ENCODE measurements at places on chromosomes 5 and 9. TPM values are rescaled to one million over a fixed set of nuclear protein-coding genes. Genes with fewer than 3 reads are reported as not detected.
A peak's percentile ranks its signal among the peaks of the same experiment; 100 is the strongest.

- DNase-seq = peak; percentile 71
Observed at GRCh38 chr9:36401164-36401740, 1.2 kb upstream of the RNF38 start.

DNA sequence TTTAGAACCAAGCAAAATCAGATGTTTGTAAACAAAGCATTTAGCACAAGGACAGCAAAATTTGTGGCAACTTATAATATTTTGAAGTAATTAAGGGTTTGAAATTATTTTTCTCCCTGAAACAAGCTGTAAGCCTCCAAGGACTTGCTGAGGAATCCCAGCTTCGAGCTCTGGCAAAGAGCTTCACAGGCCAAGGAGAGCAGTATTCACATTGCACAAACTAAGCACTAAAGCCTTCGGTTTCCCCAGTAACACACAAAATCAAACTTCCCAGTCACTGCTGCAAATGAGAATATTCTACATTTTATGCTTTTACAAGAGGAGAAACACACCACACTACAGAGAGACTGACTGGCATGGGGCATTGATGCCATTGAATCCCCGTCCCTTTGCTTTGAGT is 101.9 kb downstream of the WDR41 start:
- DNase-seq = no peak

GRCh38 chr5:178483620-178484019 is 106.6 kb downstream of the COL23A1 start:
- DNase-seq = no peak

- peak; percentile 82 for DNase-seq
Observed at GRCh38 chr5:134436523-134437339, 25.1 kb upstream of the CDKN2AIPNL start.

DNA sequence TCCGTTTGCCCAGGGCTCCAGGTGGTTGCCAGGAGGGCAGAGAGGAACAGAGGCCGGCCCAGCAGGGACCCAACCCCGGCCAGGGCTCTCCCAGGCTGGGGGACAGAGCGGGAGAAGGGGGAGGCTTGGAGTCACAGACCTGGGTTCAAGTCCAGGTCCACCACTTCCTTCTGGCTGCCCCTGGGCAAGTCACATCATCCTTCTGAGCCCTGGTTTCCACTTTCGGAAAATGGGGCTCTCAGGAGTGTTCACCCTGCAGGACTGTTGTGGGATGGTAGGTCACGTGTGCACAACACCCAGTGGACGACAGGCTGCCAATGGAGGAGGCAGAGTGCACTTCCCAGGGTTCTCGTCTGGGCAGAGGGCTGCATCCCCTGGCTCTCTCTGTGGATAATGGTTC is 245.4 kb downstream of the PBX3 start:
- no peak for DNase-seq

SNCAIP gene
- total RNA-seq = 0.84 TPM

- DNase-seq = peak; percentile 45
Observed at GRCh38 chr5:95620870-95621838, 1.3 kb downstream of the GPR150 start.

NKD2 gene
- 1.9 TPM for total RNA-seq

GRCh38 chr5:911601-912000 is 18.9 kb downstream of the TRIP13 start:
- no peak for DNase-seq

DNA sequence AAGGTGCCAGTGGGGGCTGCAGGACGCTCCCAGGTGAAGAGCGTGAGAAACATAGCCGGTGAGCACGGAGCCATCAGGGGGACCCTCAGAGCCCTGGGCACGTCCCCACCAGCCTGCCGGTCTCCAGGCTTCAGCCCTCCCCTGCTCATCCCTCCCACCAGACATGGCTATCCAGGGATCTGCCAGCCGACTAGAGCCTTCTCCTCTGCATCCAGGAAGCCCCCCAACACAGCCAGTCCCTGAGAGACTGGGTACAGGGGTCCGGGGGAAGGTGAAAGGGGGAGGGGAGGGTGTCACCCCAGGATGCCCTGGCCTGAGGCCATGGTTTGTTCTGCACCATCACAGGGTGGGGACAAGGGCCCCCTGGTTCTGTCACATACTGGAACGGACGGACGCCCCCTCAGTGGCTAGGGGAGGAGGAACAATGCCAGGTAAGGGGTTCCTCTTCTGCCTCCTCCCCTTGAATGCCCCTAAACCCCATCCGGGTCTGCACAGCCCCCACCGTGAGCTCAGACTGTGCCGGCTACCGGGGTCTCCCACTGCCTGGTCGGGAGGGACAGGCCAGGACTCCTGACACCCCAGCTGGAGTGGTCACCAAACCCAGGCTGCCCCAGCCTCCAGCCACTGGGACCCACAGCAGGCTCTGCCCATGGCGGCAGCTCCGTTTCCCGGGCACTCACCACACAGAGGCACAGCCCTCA is 34.3 kb downstream of the NACC2 start:
- no peak for DNase-seq

DNA sequence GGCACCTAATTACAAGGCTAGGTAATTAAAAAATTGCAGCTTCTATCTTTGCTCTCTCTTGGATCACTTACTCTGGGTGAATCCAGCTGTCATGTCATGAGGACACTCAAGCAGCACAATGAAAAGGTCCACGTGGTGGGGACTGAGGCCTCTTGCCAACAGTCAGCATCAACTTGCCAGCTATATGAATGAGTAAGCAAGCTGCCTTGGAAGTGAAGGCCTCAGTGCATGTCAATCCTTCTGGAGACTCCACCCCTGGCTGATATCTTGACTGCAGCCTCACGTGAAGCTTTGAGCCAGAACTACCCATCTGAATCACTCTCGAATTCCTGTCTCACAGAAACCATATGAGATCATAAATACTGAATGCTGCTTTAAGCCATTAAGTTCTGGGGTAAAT is 140.5 kb downstream of the SNX18 start:
- no peak for DNase-seq

DNA sequence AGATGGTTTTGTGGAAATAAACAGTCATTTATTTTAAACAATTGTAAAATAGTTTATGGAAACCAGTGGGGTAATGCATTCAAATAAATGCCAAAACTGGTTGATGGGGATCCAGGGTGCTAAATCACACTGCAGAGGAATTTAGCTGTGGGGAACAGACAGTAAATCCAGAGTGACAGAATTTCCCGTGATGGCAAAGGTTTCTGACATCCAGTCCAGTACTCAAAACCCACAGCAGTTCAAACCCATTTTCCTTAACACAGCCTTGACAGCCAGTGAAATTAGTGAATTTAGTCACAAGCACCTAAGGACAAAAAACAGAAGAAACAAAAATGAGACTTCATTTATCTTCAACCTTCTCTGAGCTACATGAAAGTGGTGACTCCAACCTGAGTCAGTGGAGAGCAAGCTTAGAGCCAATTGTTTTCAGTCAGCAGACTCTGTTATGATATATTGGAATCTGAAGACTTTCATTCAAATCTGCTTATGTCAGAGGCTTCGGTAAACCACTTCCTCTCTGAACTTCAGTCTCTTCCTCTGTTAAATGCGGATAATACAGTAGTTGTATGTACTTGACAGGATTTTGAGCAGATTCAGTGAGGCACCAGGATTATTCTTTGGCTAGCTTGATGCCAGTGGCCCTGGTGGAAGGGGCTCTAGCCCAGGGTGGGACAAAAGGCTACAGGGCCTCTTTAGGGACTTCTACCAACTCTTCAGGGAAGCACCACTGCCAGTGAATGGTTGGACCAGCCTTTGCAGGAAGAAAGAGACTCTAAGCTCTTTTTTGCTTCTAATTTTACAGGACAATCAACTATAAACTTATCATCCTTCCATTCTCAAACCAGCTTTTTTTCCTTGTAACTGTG is 185.3 kb downstream of the MAPKAP1 start:
- no peak for DNase-seq

CDH9 gene
- total RNA-seq = not detected

GRCh38 chr9:119611565-119611964 is 242.3 kb upstream of the BRINP1 start:
- no peak for DNase-seq

- no peak for DNase-seq
Observed at GRCh38 chr9:35311891-35312639, 150.3 kb downstream of the UNC13B start.

TGFBI gene
- 47.5 TPM for total RNA-seq

GRCh38 chr9:35335164-35335563 is 154.7 kb upstream of the RUSC2 start:
- DNase-seq = no peak

SLC6A7 gene
- 24.9 TPM for total RNA-seq
